Jurkat, Clone E6-1 (cell line): ENCODE measurements at places on chromosomes 7 and 10.
A peak's percentile ranks its signal among the peaks of the same experiment; 100 is the strongest.

- peak; percentile 36 for DNase-seq
Observed at GRCh38 chr7:140069298-140069949, 6.7 kb upstream of the PARP12 start.

DNA sequence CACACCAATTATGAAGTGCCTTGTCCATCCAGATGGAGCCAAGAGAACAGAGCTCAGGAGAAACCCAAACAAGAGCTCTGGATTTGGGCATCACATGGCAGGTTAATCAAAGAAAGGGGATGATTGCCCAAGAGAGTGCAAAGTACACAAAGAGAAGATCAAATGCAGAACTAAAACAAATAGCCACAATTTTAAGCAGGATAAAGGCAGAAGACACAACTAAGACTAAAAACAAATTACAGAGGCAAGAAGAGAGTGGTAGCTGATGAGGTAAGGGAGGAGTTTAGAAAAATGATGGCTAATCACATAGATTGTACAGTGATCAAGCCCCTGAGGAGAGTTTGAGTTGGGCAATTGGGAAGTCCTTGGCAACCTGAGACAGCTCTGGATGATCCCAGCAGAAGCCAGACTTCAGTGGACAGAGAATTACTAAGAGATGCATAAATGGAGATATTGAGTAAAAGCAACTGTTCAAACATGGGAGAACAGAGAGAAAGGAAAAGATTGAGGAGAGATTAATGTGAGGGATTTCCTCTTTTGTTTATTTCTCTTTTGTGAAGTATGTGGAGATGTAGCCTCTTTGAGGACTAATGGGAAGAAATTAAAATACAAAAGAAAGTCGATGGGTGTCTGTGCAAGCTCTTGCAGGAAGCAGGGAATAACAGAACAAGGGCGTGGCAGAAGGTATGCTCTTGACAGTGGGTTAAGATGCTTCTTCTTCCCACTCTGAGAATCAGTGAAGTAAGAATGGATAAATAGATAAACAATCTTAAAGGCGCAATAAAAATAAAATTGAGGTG, 101.9 kb downstream of the LRRN3 start:
- DNase-seq = no peak

DNA sequence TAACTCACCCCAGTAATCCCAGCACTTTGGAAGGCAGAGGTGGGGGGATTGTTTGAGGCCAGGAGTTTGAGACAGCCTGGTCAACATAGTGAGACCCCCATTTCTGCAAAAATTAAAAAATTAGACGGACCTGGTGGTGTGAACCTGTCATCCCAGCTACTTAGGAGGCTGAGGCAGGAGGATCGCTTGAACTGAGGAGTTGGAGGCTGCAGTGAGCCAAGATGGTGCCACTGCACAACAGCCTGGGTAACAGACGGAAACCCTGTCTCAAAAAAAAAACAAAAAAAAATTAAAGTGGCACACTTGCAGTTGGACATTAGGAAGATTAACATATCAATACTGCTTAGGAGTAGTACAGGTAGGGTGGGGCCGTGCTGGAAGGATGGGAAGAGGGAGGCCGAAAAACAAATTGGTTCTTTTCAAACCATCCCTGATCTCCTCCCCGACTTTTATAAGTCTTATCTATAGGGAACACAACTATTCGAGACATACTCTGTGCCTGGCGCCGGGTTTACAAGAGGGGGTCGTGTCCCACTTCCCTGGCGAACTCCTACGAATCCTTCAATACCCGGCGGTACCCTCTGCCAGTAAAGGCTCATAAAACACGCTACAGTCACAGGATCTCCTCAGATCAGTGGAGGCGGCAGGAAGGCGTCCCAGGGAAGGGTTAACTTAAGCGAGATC, 628 bp downstream of the TAF6 start:
- DNase-seq = no peak

DNA sequence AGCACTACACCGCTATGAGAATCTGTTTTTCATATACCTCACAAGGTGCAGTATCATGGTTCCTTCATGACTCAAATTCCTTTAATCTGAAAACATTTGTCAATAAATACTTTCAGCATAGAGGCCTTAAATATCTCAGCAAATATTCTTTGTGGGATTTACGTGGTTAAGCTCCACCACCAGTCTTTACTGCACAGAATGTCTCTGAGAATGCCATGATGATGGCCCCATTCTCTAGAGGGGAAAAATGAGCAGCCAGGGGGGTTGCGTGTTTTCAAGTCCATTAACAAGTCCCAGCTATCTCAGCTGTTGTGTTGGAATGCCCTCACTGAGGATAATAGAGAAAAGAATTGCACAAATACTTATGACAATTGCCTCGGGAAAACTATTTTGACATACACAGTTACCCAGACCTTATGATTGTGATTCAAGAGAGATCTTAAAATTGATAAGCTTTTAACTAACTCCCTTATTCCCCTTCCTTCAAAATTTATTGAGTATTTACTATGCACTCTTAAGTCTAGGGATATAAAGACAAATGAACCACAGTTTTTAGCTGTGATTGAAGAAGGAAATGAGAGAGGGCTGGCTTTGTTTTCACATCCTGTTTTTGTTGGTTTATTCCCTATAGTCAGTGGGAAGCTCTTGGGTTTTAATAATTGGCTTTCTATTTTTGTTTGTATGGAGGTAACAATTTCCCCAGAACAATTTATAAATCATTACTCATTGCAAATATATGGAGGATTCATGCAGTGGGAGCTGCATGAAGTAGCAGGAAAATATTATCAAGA, 176.5 kb upstream of the VWC2 start:
- no peak for DNase-seq

DNA sequence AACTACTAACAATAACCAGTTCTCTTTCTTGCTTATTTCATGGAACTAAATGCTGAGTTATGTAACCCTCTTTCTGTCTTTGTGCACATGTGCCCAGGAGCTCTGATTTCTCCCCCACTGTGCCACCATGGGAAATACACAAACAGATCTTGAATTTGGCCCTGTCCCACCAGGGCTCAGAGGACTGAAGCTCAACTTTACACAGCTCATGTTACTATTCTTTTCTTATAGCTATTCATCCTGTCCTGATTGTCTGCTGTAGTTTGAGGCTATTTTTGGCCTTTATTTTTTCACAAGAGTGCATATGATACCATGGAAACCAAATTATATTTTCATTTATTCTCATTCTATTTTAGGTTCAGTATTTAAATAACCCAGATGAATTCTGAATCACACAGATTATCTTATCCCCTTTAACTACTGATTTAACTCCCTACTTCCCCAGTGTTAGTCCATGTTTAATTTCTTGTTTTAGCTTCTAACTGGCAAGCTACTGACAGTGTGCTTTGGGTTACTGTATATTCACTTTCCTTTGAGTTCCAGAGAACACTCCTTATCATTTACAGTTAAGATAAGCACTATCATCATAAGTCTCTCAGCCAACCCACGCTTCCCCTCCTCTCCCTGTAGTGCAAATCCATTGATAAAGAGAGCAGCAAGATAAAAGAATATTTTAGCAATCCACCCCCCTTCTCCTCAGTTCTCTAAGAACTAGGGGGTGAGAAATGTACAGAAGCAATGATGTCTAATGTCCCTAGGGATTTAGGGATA, 71.8 kb upstream of the GSDME start:
- no peak for DNase-seq

DNA sequence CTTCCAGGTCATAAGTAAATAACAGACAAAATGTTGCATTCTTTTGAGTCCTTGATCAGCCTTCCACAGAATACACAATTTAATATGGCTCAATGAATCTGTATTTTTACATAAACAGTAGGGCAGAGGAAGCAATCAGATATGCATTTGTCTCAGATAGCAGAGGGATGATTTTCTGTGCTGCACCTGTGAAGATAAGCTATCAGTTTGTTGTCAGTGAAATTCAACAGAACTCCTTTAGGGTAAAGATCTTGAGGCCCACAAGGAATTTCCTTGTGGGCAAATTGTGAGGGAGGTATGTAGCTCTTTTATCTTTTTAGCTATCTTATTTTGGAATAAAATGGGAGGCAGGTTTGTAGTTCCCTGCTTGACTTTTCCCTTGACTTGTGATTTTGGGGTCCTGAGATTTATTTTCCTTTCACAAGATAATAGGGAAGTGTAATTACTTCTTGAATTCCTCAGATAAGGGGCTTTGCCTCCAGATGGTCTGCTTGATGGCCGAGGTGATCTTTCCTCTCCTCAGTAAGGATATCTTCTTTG, 60.8 kb upstream of the CYP2C18 start:
- DNase-seq = no peak

DNA sequence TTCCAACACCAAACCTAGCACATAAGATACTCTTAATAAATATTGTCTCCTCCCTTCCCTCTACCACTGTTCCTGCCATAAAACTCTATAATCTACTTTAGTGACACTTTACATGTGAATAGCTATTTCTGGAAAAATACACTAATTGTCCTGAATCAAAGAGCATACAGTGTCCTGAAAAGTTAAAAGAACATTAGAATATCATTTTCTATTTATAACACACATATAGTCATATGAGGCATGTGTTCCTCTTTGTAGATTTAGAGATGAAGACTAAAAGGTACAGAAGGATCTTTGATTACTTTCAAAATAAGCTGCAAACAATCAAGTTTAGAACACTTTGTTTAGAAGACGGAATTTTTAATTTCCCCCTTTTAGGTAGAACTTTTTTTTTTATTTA, 13.6 kb downstream of the NCOA4 start:
- DNase-seq = no peak

- DNase-seq = no peak
Observed at GRCh38 chr10:92688927-92689662, 660 bp upstream of the HHEX start.

DNA sequence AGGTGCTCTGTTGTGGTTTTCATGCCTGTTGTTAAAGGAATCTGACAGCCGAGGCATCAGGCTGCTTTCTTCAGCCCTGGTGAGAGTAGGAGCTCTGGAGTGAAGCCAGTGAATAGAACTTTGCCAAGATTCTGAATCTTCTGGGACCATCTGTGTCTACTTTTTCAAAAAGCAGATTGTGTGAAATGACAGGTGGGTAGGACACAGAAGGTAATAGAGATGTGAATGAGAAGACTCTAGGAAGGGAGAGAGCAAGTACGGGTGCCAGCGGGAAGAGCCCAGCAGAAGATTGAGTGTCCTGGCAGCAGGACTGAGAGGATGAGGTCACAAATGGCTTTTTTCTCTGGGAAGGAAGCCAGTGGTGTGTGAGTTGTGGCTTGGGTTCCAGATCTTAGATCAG, 429.2 kb downstream of the SDK1 start:
- no peak for DNase-seq

DNA sequence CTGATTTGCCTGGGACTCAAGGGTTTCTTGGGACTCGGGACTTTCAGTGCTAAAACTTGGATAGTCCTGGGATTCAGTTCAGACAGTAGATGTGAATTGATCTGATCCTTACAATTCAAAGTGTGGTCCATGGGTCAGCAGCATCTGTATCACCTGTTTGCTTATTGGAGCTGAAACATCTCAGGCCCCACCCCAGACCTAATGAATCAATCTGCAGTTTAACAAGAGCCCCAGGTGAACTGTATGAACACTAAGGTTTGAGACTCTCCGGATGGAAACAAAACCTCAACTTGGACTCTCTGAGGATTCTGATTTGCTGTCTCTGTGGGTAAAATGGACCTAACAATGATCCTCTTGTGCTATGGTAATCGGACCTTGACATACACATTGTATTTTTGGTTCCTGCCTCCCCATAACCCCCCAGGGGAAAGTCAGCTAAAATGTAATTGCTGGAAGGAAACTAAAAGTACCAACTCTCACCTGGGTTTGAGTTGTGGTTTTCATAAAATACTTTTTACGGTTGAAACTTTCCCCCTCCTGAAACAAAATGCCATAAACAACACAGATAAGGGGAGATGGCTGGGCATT, 11.7 kb downstream of the CYP26A1 start:
- no peak for DNase-seq

GRCh38 chr10:88390041-88390440, 193.1 kb downstream of the RNLS start:
- DNase-seq = no peak

- DNase-seq = no peak
Observed at GRCh38 chr7:47500103-47500563, 81.8 kb downstream of the TNS3 start.

- DNase-seq = no peak
Observed at GRCh38 chr7:141352955-141353354, 198.3 kb upstream of the AGK start.

DNA sequence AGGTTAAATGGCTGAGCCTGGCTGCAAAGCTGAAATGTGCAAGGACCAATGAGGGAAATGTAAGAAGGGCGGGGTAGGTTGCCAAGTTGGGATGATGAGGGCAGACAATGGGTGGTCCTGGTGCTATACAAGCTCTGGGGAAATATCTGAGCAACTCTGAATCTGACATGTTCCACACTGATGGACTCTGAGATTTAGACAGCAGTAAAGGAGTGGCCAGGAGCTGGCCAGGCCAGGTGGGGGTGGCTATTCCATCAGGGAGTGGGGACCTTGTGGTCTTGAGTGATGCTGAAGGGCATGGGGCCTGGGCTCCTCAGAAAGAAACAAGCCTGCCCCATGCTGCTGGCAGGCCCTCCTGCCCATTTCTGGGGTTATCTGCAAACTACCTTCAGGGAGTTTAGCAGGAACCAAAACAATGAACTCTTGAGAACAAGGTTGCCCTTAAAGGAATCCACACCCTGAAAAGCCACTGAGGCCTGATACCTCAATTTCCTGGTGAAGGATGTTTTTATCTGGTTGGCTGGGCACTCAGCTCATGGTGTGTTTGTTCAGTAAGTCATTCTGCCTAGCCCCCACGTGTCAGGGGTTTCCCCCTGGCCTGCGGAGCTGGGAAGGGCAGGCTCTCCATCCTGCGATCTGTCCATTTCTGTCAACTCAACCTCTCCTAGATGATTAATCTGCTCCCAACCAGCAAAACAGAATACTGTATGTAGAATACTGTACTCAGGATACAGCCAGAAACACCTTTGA, 143.3 kb upstream of the TNS3 start:
- DNase-seq = no peak
